ENCODE measurements at places on chromosomes 4 and X.

GRCh38 chr4:150385606-150386005 is 196.3 kb upstream of the MAB21L2 start:
- peak; percentile 34 for DNase-seq

- no peak for DNase-seq
Measured at GRCh38 chr4:147984065-147984777, 252.3 kb downstream of the ARHGAP10 start.

DNA sequence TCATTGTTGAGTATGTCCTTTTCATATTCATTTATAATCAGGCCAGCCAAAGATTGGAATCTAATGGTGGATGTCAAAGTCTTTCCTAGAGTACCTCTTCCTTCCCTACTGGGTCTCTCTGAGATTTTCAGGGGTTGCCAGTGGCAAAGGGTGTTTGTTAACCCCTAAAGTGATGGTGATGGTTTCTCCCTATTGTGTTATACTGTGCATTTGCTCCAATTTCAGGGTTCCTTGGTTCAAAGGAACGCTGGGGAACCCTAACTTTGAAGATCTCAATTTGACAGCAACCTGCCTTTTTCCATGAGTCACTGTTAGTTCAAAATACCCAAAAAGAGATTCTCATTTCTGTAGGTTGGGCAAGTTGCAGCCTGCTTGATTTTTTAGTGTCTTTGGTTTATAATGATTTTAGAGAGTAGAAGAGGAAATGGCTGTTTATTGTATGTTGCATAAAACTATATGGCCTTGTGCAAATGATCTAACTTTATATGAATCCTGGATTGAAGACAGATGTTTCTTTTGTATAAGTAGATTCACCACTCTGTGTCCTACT is 23.0 kb downstream of the GAB1 start:
- no peak for DNase-seq

- no peak for DNase-seq
Measured at GRCh38 chr4:95445251-95445650, 103.5 kb downstream of the UNC5C start.

- DNase-seq, result no peak
Measured at GRCh38 chr4:141464366-141464765, 172.0 kb upstream of the IL15 start.

DNA sequence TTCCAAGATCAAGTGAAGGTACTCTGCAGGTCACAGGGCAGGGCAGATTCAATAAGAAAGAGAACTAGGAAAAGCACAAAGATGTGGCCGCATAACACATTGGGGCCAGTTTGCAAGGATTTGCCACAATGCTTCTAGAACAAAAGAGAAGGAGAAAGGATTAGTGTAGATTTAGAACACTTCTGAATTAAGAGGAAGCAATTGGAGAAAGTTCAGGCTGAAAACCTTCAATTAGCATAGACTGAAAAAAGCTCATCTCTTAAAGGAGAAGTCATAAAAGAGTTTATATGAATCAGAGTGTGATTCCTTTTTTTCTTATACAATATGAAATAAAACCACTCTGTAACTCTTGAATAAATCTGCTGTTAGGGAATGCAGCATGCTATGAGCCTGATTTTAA is 215.6 kb upstream of the FAT1 start:
- DNase-seq, result no peak

DNA sequence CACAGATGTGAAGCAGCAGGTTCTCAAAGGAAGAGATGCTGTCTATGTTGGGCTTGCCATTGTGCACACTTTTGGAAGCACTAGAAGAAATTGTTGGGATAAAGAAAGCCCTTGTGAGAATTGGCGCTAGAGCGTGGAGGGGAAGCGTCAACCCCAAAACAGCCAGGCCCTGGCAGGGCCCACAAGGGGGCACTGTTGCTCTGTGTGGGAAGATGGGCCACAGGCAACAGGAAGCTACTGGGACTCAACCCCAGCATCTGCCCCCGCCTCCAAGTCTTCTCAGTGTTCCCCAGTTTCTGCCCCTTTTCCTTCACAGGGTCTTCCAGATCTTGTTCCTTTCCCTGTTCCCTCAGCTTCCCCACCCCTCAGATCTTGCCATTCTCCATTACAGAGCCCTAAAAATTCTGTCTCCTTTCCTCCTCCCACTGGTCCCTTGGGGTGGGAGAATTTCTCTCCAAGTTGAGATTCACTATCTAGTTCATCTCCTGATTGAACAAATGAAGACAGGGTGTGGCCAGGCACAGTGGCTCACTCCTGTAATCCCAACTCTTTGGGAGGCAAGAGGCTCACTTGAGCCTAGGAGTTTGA is 85.5 kb downstream of the STARD8 start:
- peak; percentile 58 for DNase-seq

GRCh38 chr4:47238667-47239066 is 207.3 kb downstream of the GABRB1 start:
- DNase-seq, result no peak

GRCh38 chr4:81631958-81632441 is 160.3 kb upstream of the RASGEF1B start:
- no peak for DNase-seq

All from tibial artery (tissue), 4 donors.